ENCODE measurements at places on chromosomes 2 and 18.

DNA sequence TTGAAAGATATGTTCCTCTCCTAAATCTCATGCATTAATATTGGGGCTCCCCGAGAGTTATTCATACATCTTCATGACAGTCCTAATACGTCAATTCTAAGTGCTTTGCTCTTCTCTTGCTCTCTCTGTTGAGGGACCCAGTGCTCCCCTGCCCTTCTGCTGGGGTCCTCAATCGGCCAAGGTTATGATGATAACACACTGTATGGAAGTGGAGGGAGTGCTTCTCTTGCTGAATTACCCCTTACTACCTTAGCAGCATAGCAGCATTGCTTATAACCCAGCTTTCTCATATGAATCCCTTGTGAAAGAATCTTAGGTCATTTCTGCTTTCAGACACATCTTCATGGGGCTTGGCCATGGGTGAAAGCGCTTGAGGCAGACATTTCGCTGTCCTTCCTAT is 43.2 kb downstream of the ITPRID2 start:
- no peak for DNase-seq

GRCh38 chr2:205857520-205858237 is 175.4 kb downstream of the NRP2 start:
- no peak for DNase-seq

GRCh38 chr2:29463181-29463900 is 348.1 kb downstream of the CLIP4 start:
- no peak for DNase-seq

- DNase-seq, result no peak
These were observed 7.7 kb upstream of the SLC35F6 start for GRCh38 chr2:26756337-26756736.

- no peak for DNase-seq
These were observed 226.9 kb upstream of the GYPC start for GRCh38 chr2:126429103-126429502.

DNA sequence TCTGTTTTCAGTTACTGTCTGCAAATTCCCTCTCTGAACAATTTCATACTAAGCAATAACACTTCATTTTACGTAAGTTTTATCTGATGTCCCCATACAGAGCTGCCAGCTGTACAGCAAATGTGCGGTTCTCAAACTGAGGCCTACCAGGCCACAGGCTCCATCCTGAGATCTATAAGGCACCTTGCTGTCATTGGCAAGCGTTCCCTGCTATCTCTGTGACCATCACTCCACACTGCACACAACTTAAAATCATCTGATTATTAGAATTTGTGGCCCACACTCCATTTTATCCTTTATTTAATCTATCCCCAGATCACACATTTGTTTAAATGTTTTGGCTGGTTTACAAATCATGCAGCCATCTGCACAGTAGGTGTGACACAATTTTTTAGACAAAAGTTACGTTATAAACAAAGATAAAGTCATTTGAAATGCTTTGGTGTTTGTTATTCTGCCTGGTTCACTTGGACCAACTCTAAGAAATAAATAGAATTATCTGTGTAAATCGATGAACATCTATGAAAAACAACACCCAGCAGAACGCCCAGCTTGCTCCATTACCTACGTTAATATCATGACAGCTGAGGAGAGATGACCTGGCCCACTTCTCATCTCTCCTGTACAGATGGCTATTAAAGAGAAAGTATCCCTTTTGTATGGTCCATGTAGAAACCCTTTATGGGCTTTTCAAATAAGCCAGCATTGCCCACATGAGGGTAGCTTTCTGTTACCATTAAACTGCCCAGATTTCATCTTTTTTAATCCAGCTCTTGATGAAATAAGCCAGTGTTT is 162.4 kb downstream of the ZNF521 start:
- DNase-seq, result no peak

GRCh38 chr18:54284981-54285785 is 15.9 kb downstream of the POLI start:
- peak; percentile 27 for DNase-seq

DNA sequence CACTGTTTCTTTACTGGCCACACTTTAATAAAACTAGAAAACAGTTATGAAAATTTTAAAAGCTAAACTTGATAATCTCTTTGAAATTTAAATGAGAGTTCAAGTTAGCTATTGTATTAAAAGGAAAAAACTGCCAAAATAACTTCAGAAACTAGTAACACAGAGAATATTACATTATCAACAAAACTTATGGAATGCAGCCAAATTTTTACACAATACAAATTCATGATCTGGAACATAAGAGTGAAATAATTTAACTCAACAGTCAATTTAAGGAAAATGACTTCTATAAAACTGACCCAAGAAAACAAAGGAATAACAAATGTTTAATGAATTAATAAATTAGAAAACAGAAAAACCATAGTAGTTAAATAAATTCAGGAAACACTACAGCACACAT is 65.0 kb downstream of the TCF4 start:
- DNase-seq, result no peak

- DNase-seq, result no peak
These were observed 178.8 kb upstream of the CHST9 start for GRCh38 chr18:27363872-27364271.

- DNase-seq, result no peak
These were observed 107.5 kb downstream of the MSTN start for GRCh38 chr2:189954989-189955388.

DNA sequence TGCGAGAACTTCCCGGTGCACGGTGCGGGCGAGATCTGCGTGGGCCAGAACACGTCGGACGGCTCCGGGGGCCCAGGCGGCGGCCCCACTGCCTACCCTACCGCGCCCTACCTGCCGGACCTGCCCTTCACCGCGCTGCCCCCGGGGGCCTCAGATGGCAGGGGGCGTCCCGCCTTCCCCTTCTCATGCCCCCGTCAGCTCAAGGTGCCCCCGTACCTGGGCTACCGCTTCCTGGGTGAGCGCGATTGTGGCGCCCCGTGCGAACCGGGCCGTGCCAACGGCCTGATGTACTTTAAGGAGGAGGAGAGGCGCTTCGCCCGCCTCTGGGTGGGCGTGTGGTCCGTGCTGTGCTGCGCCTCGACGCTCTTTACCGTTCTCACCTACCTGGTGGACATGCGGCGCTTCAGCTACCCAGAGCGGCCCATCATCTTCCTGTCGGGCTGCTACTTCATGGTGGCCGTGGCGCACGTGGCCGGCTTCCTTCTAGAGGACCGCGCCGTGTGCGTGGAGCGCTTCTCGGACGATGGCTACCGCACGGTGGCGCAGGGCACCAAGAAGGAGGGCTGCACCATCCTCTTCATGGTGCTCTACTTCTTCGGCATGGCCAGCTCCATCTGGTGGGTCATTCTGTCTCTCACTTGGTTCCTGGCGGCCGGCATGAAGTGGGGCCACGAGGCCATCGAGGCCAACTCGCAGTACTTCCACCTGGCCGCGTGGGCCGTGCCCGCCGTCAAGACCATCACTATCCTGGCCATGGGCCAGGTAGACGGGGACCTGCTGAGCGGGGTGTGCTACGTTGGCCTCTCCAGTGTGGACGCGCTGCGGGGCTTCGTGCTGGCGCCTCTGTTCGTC is 1.7 kb downstream of the FZD7 start:
- no peak for DNase-seq

GRCh38 chr2:40361478-40361877 is 90.4 kb downstream of the SLC8A1 start:
- no peak for DNase-seq

- DNase-seq, result no peak
These were observed 247.8 kb downstream of the BCL2 start for GRCh38 chr18:63071701-63072141.

DNA sequence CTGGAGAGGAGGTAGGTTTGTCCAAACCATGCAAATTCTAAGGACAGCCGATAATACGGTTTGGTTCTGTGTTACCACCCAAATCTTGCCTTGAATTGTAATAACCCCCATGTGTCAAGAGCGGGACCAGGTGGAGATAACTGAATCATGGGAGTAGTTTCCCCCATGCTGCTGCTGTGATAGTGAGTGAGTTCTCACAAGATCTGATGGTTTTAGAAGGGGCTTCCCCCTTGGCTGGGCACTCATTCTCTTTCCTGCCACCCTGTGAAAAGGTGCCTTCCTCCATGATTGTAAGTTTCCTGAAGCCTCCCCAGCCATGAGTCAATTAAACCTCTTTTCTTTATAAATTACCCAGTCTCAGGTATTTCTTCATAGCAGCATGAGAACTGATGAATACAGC is 295.2 kb downstream of the NBAS start:
- DNase-seq, result no peak

DNA sequence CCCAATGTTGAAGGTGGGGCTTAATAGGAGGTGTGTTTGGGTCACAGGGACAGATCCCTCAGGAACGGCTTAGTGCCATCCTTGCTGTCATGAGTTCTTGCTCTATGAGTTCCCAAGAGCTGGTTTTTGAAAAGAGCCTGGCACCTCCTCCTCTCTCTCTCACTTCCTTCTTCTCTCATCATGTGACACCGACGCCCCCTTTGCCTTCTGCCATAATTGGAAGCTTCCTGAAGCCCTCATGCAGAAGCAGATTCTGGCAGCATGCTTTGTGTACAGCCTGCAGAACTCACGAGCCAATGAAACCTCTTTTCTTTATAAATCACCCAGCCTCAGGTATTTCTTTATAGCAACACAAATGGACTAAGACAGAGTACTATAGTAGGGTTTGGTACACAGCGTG is 100.4 kb upstream of the SH3BP4 start:
- no peak for DNase-seq

- no peak for DNase-seq
These were observed 828.3 kb upstream of the PIK3C3 start for GRCh38 chr18:41126541-41127235.

- no peak for DNase-seq
These were observed 370.2 kb upstream of the LYPD1 start for GRCh38 chr2:133040170-133040569.

DNA sequence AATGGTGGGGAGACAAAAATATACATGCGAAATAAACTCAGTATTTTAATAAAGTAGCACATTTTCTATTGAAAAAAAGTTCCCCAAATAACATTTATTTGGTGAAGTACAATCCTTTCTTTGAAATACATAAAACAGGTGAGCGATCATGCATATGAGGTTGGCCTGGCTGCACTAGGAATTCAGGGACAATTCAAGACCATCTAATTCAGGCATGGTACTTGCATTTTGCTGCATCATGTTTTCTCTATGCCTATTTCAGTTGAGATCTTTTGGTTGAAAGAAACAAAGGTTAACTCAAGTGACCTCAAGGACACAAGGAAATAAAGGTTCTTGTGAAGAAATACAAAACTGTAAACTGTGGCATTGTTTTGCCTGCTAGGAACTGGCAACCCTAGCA is 19.8 kb upstream of the TAF4B start:
- DNase-seq, result no peak

GRCh38 chr2:9331704-9332103 is 91.6 kb downstream of the ITGB1BP1 start:
- DNase-seq, result no peak

GRCh38 chr2:27494284-27494943 is 586 bp downstream of the FNDC4 start:
- no peak for DNase-seq

DNA sequence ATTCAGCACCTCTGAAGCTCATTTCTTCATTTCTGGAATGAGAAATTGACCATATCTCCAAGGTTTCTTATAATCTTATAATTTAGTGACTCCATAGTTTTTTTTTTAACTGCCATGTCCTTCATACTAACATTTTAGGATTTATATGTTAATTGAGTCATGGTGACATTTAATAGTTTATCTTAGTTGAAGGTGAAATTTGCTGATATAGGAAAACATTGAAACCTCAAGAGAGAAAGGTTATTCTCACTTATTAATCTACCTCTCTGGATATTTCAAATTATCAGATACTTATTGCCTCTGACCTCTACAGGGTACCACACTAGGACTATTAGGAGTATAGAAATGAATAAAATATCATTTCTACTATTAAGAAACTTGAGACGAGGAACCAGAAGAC is 499.0 kb downstream of the NUP35 start:
- no peak for DNase-seq

GRCh38 chr2:99698896-99699295 is 209.1 kb upstream of the REV1 start:
- no peak for DNase-seq

- DNase-seq, result no peak
These were observed 141.6 kb downstream of the SRBD1 start for GRCh38 chr2:45469314-45470099.

DNA sequence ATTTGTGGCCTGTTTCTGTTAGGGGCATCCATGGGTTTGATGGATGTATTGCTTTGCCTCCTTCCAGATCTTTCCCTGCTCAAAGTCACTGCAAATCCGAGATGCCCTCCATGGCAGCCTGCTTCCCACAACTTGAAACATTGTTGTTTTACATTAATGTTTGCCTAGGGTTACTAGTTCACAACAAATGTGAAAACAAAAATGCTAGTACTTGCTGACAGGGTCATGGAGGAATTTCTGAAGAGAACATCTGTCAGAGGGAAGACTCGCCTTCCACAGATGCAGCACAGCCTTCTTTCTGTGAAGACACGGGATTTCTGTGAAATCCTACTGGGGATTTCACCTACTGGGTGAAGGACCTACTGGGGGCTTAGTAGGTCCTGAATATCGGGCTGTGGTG is 260.0 kb upstream of the FN1 start:
- no peak for DNase-seq

DNA sequence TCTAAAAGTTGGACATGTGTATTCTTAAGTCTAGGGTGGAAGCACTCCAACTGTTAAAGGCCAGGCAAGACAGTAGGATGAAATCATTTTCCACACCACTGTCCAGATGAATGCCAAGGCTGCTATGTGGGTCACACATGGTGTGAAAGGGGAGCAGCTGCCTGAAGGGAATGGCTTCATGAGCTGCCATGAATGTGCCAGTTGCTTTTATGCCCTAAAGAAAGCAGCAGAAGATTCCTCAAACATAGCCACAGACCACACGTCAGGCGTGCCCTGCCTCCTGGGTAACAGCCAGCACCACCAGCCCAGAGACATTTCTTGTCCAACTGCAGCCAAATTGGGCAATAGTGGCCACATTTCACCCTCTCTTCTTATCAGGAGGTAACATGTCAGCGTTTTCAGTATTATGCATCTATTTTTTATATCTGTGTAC is 130.2 kb downstream of the MTCL1 start:
- no peak for DNase-seq

DNA sequence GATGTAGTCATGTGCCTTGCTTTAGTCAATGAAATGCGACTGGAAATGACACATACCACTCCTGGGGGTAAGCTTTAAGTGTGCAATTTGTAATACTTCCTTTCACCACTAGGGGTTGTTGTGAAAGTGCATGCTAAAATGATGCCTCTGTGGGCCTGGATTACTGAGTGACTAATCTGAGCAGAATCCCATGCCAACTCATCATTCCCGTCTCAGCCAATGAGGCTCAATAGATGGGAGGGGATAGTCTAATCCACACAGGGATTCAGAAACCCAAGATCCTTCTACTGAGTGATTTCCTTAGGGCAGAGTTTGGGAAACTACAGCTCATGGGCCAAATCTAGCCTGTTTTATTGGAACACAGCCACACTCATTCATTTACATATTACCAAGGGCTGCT is 54.0 kb downstream of the HRH4 start:
- no peak for DNase-seq
